Esophagus squamous epithelium (tissue), 5 donors: ENCODE measurements at places on chromosomes 11 and 22. TPM values are rescaled to one million over a fixed set of nuclear protein-coding genes. Genes with fewer than 3 reads are reported as not detected.

SCN4B gene
- 1.2 TPM for total RNA-seq

LRRC74B gene
- total RNA-seq: 0.04 TPM

YPEL1 gene
- total RNA-seq: 4.8 TPM

GAL3ST1 gene
- 1.1 TPM for total RNA-seq

ART5 gene
- total RNA-seq: 0.76 TPM

ESAM gene
- total RNA-seq: 8.8 TPM

MPST gene
- total RNA-seq: 88.4 TPM

SSRP1 gene
- total RNA-seq: 98.8 TPM

USP28 gene
- 11.4 TPM for total RNA-seq

IL18 gene
- total RNA-seq: 79.8 TPM

PVALB gene
- total RNA-seq: not detected
